ENCODE measurements at places on chromosomes 3 and 15.

DNA sequence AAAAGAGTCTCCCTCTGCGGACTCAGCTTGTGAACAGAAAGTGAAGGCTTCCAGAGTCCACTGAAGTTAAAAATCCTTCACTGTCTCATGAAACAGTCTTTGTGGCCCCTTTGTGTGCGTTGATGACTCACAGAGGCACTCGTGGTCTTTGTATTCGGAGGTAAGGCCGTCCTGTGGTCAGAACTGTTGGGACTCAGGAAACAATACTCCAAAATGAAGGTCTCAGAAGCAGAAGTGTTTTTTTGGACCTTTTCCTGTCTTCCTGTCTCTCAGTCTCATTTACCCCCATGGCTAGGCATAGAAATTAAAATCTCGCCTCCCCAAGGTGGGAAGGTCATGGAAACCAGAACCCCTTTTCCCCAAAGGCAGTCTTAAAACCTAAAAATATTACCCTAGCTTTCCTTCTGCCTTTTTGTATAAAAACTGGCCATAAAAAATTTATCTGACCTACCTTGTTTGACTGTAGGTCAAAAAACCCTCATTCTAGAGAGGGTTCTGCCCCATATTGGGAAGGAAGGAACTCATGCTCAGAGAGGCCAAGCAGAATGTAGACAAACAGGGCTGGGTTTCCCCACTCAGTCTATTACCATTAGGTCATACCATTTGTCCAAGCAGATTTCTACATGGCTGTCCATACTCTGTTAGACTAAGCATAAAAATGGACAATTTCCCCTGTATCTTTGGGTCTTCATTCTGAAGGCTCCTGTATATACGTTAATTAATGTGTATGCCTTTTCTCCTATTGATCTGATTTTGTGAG lies 19.1 kb upstream of the EPB42 start:
- no peak for DNase-seq

DNA sequence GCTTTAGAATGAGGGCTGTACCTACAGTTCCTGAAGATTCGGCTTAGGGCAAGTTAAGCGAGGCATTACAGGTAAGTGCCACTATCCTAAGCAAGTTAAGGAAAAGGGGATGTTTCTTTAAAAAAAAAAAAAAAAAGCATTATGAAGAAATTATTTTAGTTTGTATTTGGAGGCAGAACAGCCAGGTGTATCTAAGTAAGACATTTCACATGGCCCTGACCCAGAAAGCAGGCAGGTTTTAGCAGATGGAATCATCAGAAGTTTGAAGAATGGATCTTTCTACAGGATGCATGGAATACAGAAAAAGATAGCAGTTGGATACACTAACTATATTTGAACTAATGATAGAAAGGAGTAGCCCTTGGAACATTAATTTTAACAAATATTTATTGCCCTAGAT lies 105.6 kb downstream of the OSBPL10 start:
- DNase-seq: no peak

DNA sequence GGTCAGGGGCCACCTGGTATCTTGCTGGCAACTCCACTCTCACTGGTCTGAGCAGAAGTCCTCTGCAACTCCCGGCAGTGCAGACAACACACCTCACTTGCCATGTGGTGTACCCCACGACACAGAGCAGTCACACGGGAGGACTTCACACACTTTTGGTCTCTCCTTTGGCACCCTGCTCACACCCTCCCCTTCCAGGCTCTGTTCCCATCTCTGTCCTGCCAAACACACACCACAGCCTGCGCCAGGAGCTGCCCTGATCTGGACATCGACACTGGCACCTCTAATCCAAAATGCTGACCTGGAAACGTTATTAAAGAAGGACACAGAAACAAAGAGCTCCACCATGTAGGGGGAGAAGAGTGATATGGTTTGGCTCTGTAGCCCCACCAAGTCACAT lies 57.2 kb downstream of the SLC41A3 start:
- DNase-seq: no peak

- no peak for DNase-seq
These were observed 8.5 kb downstream of the MBNL1 start for GRCh38 chr3:152277198-152277597.

- DNase-seq: no peak
These were observed 17.8 kb downstream of the ABHD17C start for GRCh38 chr15:80712956-80713355.

DNA sequence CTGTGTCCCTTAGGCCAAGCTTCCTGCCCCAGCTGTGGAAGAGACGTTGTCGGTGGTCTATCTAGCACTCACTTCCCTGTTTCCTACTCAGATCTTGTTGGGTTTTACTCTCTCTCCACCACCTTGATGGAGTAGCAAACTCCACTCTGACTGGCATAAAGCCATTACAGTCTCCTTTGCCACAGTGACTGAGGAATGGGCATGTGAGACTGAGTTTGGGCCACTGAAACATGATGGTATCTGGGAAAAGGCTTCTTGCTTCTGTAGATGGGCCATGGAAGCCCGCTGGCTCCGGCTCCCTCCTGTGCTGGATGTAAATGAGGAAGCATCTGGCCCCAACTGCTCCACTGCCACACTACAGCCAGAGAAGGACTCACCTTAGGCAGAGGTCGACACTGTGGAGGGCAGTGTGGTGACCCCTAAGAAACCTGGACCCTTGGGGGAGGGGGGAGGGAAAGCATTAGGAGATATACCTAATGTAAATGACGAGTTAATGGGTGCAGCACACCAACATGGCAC lies 9.4 kb upstream of the CAMK1 start:
- DNase-seq: no peak

DNA sequence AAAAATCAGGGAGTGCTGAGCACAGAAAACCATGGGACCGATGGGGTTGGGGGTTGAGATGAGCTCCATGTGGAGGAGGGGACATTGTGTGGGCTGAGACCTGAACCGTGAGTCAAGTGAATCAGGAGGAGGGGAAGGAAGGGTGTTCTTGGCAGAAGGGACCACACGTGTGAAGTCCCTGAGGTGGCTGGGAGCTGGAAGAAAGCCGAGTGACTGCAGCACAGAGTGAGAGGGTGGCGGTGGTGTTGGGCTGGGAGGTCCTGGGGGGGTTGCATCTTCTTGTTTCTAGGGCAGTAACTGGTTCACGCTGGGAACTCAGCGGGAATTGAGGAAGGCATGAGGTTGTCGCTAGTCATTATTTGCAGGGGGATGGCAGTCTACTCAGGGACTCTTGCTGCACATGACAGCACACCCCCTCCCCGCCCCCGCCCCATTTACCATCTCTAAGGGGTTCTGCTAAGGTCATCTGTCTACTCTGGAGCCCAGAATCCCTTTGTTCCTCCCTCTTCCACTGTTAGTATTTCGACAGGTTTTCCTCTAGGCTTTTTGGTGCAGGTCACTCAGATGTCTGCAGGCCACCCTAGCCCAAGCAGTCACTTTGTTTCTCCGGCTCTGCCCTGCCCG lies 254.3 kb downstream of the TLE3 start:
- no peak for DNase-seq

- DNase-seq: no peak
These were observed 300.5 kb downstream of the RAP2B start for GRCh38 chr3:153462545-153462944.
